ENCODE measurements at places on chromosomes 3 and 15.

GRCh38 chr15:81895723-81896122 lies 150.1 kb downstream of the MEX3B start:
- no peaks in the 10 kb centered on the region for H3K4me1 ChIP-seq
- H3K4me3 ChIP-seq: no peak overlapping the region
- no peak overlapping the region for H3K27ac ChIP-seq
- no peaks in the 10 kb centered on the region for H3K36me3 ChIP-seq
- no peaks in the 10 kb centered on the region for H3K27me3 ChIP-seq

DNA sequence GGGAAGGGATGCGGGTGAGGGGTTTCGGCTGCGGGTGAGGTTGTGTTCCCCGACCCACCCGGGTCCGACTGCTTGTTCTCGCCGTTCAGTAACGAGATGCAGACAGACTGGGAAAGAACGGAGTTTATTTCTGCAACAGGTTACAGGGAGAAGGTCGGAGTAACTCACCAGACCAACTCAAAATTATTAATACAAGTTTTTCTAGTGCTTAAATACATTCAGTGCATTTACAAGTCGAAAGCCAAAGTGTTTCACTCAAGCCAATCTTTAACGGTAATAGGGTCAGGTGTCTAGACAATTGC lies 492 bp upstream of the HIGD1A start:
- no peak for DNase-seq
- peak overlapping the region; percentile 74 for H3K27ac ChIP-seq
- H3K4me3 ChIP-seq: peak overlapping the region; percentile 92
- H3K36me3 ChIP-seq: no peaks in the 10 kb centered on the region

GRCh38 chr3:113441051-113441770 lies at the start of gene CFAP44:
TSS of gene CFAP44 (minus strand) at chr3:113441493. CDS start at chr3:113433664, 7,829 bp downstream.
- H3K4me3 ChIP-seq: peak within 1 kb of the TSS; percentile 35
- H3K36me3 ChIP-seq: peaks cover 16% of the 10 kb centered on the region
- no peaks in the 10 kb centered on the region for H3K4me1 ChIP-seq

- peaks cover 7% of the 10 kb centered on the region for H3K36me3 ChIP-seq
- peaks cover 3% of the 10 kb centered on the region for H3K4me1 ChIP-seq
- H3K27ac ChIP-seq: no peak overlapping the region
- no peaks in the 10 kb centered on the region for H3K27me3 ChIP-seq
These were observed 13.4 kb downstream of the TCF12 start for GRCh38 chr15:56931639-56932508.
